ENCODE measurements at places on chromosomes 6 and 20. TPM values are rescaled to one million over a fixed set of nuclear protein-coding genes. Genes with fewer than 3 reads are reported as not detected.

Gene TRIM31
- not detected for total RNA-seq

Gene NRN1
- not detected for total RNA-seq

Gene EGFL8
- 21.7 TPM for total RNA-seq

Gene DEFB114
- total RNA-seq: not detected

Gene OR11A1
- not detected for total RNA-seq

Gene RNF114
- total RNA-seq: 89.1 TPM

Gene PDYN
- total RNA-seq: not detected

Gene SALL4
- total RNA-seq: 0.11 TPM

Gene SLC4A11
- 1.1 TPM for total RNA-seq

Gene PLN
- total RNA-seq: 0.09 TPM

Gene MAS1L
- not detected for total RNA-seq

Gene RNF39
- total RNA-seq: not detected

Gene PBOV1
- not detected for total RNA-seq

Gene SAMD5
- total RNA-seq: 0.55 TPM

Gene PDE10A
- 0.13 TPM for total RNA-seq

Gene RTEL1
- 61.0 TPM for total RNA-seq

Gene SLCO4A1
- 21.9 TPM for total RNA-seq

Gene TENT5A
- 1.3 TPM for total RNA-seq

Gene SLC22A2
- not detected for total RNA-seq

Gene TM9SF4
- 37.9 TPM for total RNA-seq

Gene ENPP3
- total RNA-seq: 17.7 TPM

Gene LINC00237
- total RNA-seq: not detected

Gene GHRH
- not detected for total RNA-seq

Gene CAPN11
- 0.18 TPM for total RNA-seq

Gene IPCEF1
- total RNA-seq: 0.02 TPM

Gene SEL1L2
- not detected for total RNA-seq

Gene MYLK4
- total RNA-seq: 0.02 TPM

Gene PACRG
- total RNA-seq: not detected

Gene CASS4
- 27.8 TPM for total RNA-seq

Gene SLC17A3
- total RNA-seq: not detected

Gene KHDC1
- total RNA-seq: 8.0 TPM

Gene STX11
- 0.51 TPM for total RNA-seq

Gene EBF4
- not detected for total RNA-seq

Gene AGER
- 11.5 TPM for total RNA-seq

Gene PROKR2
- not detected for total RNA-seq

Gene SAMD3
- total RNA-seq: 0.29 TPM

Gene CTNNBL1
- total RNA-seq: 55.1 TPM

Gene ID4
- total RNA-seq: 0.07 TPM

Gene TTLL9
- not detected for total RNA-seq

Gene BPIFB4
- total RNA-seq: not detected

Gene TTBK1
- not detected for total RNA-seq

Gene RIPPLY2
- not detected for total RNA-seq

Gene SPDEF
- 0.11 TPM for total RNA-seq

Gene SFTA2
- not detected for total RNA-seq

Gene DSE
- 1.4 TPM for total RNA-seq

Gene ZNF165
- 1.2 TPM for total RNA-seq

Gene ADGB
- total RNA-seq: not detected

Gene TNNC2
- not detected for total RNA-seq

Gene GSTA3
- total RNA-seq: not detected

Gene TCP1
- total RNA-seq: 658 TPM

Gene HCK
- total RNA-seq: not detected

Gene SLC17A2
- not detected for total RNA-seq

Measured in K562 (cell line).